ENCODE measurements at places on chromosomes 2 and 18.

DNA sequence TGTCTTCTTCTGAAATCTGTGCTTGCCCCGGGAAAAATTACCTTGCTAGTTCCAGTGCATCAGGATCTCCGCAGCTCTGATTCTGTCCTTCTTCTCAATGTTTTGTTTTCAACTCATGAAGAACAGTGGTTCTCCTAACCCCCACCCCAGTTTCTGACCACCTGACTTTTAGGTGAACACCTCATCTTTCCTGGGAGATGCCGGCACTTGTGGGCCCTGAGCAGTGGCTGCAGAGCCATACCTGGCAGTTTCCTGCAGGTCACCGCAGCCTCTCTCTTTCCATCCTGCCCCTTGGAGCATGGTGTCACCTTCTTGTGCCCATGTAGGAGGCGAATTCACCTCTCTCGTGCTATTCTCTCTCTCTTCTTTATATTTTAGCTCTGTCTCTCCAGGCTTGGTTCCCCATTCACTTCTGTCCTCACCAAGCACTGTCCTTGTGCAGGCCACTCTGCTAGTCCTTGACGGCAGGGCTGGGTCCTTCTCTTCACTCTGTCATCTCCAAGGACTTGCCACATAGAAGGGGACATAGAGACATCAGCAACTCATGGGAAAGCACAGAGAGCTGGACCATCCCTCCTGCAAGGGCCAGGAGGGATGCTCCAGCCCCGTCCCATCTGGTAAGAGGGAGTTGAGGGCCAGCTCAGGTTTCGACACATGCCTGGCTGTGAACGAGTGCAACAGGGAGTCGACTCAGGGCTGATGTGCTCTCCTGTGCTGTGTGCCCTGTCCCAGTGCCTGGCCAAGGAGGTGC, 59.1 kb downstream of the DDX1 start:
- DNase-seq = no peak

GRCh38 chr2:119523383-119523951, 816 bp downstream of the SCTR start:
- DNase-seq = no peak

DNA sequence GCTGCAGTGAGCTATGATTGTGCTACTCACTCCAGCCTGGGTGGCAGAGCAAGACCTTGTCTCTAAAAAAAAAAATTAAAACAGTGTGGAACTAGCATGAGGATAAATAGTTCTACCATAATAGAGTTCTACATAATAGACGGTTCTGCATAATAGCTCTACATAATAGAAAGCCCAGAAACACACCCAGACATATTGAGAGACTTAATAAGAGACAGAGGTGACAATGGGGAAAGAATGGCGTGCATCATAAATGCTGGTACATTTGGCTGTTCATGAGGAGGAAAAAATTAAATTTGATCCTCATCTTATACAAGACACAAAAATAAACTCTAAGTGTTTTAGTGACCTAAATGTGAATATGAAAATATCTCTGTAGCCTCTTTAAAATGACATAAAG, 58.5 kb downstream of the PTRHD1 start:
- DNase-seq = no peak

- no peak for DNase-seq
Measured at GRCh38 chr18:68833756-68834155, 35.9 kb downstream of the CCDC102B start.

GRCh38 chr2:20025065-20025786, 12.8 kb upstream of the MATN3 start:
- DNase-seq = no peak

DNA sequence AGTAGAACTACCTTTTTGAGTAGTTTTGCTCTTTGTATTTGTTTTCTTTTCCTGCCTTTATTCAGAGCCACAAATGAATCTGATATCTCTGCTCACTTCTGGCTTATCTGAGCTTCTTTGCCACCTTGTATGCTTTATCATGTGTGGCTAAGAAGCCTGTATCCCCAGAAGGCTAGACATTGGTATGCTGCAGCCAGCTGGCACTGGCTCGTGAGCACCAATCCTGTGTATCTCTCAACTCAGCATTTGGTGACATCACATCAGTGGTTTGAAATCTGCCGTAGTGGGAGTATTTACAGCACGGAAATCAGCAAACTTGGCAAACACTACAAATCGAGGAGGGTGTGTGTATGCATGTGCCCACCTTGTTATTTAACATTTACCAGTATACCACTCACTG, 183.7 kb upstream of the LHCGR start:
- DNase-seq = no peak

DNA sequence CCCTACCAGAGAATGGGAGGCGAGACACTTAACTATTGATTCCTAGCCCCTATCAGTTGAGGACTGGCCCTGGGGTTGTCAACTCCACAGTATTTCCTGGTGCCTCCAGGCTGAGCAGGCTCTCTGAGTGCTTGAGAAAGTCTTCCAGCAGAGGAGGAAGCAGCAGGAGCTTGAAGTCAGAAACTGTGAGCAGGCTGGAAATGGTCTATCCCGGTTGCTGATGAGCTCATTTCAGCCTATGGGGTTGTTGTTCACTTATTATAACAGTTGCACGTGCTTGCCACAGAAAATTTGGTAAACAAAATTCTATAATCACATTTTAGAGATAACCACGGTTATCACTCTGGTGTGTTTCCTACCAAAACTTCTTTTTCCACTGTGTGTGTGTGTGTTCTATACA, 254.7 kb upstream of the THUMPD2 start:
- DNase-seq = no peak

DNA sequence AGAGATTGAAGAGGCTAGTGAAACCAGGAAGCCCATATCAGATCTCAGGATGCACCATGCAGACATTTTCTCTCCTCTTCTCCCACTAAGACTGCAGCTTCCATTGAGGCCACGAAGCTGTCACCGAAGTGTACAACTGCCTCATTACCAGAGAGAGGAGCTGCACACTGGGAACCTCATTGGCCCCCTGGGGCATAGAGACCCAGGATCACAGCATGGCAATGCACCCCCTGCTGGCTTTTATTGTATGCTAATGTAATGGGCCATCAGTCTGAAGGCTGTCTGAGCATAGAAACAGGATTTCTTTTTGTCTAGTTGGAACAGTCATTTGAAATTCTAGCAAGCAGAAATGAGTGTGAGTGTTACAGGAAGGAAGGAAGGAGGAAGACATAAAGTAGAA, 861.6 kb upstream of the CELF4 start:
- DNase-seq = no peak

DNA sequence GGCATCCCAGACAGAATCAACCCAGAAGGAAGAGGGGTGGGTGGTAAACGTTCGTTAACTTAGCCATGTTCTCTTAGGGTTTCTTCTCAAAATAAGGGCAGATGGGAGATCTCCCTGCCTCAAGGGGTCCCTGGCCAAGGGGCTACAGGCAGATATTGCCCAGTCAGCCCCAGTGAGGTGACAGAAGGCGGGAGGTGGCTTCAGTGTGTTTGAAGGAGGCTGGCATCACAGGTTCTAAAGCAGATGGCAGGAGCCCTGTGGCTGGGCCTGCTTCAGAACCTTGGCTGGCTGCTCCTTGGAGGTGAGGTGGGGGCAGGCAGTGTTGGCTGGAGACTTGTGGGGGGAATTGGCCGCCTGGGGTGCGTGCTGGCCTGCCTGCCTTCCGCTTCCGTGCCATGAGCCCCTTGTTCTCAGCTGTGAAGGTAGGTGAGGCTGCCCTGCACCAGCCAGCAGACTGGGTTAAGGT, 23.5 kb downstream of the HPCAL1 start:
- no peak for DNase-seq

DNA sequence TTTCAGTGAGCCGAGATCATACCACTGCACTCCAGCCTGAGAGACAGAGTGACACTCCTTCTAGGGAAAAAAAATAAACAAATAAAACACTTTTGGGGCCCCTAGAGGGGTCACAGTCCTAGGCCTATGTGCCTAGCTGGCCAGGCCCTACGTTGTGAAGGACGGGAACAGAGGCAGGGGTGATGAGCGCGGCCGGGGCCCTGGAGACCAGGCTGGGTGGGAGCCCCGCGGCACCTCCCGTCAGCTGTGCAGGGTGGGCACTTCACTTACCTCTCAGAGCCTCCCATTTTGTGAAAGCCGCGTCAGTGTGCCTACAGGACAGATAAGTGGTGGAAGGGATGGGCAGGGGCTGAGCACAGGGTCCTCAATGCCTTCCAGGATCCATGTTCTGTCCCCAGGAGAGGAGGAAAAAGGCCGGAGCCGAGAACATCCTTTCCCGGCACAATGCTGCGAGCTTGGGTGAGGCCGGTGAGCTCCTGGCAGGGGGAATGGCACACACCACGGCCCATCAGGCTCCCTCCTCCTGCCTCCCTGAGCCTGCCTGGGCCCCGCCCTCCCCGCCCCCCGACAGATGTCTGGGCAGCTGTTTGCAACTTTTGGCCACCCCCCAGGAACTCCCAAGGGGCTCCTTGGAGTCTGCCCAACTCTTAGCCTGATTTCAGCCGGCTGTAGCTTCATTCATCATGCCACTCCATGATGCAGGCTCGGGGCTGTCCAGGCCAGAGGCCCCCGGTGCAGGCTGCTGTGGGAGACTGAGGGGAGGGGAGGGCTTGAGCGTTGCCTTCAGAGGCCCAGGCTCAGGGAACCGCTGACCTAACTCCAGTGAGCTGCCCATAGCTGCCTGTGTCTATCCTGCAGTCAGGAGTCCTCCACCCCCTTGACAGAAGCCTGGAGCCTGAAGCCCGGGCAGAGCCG, 196.5 kb downstream of the TFCP2L1 start:
- DNase-seq = no peak

DNA sequence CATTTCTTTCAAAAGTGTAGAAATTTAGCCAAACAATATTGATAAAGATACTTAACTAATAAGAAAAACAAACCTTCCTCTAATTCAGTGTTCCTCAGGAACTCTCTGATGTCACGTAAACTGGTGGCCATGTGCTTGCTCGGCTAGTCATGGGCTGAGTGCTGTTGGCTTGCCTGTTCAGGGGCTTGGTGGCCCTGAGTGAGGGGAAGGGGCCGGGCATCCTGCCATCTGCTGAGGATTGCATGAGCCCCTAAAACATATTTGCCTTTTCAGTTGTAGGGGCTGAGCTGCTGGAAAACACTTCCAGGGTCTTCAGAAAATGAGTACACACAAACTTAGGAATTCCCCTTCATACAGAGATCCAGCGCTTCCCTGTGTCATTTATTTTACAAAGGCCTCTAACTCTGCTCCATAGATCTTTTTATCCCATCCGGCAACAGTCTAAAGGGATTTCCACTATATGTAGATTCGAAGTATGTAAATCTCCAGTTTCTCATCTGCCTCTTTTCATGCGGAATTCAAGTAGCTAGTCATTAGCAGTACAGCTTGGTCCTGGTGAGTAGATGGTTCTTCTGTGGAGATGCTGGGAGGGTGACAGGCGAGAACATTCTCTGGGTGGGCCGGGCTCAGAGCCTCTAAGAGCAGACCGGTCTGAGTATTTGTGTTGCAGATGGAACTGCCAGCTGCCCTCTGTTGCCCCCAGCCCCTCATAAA, 20.1 kb upstream of the NFATC1 start:
- no peak for DNase-seq

DNA sequence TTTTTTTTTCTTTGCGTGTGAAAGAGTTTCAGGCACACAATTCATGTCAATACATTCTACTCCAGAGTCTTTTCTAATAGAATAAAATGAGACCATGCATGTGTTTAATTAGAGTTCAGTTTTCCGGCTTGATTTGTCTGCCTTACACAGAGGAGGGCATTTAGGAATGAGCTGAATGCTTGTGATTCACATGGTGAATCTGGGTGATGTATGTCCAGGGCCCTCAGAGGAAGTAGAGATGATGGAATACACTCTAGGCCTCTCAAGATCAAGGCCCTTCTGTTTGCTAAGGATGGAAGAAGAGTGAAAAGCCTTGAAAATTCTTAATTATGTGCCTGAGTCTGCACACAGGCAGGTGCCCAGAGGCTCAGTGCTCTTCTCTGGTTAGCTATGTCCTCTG, 71.0 kb upstream of the CYRIA start:
- no peak for DNase-seq

DNA sequence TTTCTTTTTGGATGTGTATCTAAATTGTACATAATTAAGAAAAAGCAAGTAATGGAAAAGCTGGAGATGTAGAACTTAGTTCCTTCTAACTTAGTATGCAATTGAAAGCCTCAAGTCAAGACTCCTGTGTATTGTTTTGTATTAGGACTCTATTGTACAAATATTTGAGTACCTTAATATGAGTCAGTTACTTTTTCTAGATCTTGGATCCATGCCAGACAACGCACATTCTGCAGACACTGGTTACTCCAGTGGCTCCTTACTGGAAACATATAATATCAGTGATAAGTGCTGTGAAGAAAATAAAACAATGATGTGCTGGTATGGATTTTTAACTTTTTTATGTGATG, 1.5 kb downstream of the SLC39A10 start:
- peak; percentile 51 for DNase-seq

GRCh38 chr2:80529466-80530165, 225.1 kb upstream of the LRRTM1 start:
- DNase-seq = no peak

DNA sequence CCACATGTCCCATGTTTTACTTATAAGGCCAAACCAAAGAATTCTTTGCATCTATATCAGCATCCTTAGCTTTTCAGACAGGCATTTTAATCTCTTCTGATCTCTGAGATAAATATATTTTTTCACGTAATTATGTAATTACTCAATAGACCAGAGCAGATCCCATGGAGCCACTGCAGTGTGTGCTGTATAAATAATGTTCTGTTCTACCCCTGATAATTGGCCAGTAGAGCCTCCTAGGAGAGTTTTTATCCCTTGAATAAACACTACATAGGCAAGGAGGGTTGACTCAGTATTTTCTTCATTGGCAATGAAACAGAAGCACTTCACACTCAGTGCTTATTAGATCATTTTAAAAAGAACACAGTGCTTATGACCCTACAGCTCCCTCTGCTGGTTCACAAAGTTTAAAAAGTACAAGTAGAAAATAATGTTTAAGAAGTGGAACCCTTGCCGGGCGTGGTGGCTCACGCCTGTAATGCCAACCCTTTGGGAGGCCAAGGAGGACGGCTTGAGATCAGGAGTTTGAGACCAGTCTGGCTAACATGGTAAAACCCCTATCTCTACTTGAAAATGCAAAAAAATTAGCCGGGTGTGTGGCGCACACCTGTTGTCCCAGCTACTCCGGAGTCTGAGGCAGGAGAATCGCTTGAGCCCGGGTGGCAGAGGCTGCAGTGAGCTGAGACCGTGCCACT, 91.9 kb downstream of the PPP1R1C start:
- DNase-seq = peak; percentile 80

DNA sequence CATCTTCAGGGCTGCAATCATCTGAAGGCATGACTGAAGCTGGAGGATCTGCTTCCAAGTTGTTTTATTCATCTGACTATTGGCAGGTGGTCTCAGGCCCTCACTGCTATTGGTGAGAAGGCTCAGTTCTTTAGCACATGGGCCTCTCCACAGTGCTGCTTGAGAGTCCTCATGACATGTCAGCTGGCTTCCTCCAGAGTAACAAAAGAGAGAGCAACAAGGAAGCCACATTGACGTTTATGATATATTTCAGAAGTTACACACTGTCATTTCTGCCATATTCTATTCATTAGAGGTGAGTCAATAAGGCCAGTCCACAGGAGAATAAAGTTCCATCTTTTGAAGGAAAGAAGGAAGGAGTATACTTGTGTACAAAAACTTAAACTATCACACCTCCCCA, 7.9 kb upstream of the SIGLEC15 start:
- no peak for DNase-seq

GRCh38 chr2:41600460-41600859, 447.4 kb upstream of the PKDCC start:
- DNase-seq = no peak

- no peak for DNase-seq
Measured at GRCh38 chr2:237219826-237220225, 134.1 kb downstream of the COPS8 start.

GRCh38 chr2:3007135-3007534, 370.5 kb downstream of the EIPR1 start:
- no peak for DNase-seq

GRCh38 chr18:29172756-29173067, 995.8 kb upstream of the CDH2 start:
- DNase-seq = no peak

Measured in A549 (cell line).